Umbilical cord (tissue), 2 donors: ENCODE measurements at places on chromosomes 2 and 18.

DNA sequence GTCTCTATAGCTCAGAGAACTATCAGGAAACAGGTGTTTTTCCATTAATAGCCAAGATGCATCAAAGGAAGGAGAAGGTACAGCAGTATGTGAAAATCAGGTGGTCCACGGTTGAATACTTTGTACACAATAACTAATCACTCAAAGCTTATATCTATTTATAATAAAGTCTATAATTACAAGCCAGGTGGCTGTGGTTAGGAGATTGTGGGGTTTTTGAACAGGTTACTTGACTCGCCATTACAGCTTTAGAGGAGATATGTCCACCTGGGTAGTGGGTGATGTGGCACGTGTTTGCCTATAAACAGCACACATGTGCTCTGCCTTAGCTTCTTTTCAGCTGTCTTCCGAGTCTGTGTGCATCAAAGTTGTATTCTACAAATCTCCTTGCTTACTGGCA is 892.2 kb upstream of the ZEB2 start:
- no peak for DNase-seq

DNA sequence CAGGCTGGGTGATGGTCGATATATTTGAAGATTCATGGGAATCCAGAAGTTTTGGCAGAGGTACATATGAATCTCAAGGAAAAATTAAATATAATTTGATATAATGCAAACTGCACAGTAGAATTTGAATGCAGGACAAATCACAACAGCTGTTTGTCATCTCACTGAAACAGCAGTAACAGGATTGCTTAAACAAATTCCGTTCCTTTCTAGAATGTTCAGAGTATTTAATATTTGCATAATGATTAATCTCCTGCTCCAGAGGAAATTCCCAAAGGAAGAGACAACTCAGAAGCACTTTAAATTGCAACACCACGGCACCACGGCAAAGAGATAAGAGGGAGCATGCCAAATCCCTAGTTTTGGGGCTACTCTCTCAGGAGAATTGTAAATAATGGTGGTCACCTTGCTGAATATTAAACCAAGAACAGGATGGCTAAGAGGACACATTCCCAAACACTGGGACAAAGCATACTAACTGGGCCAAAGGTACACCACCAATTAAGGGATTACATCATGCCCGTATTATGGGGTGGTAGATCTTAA is 67.8 kb upstream of the MAP4K3 start:
- DNase-seq = no peak

DNA sequence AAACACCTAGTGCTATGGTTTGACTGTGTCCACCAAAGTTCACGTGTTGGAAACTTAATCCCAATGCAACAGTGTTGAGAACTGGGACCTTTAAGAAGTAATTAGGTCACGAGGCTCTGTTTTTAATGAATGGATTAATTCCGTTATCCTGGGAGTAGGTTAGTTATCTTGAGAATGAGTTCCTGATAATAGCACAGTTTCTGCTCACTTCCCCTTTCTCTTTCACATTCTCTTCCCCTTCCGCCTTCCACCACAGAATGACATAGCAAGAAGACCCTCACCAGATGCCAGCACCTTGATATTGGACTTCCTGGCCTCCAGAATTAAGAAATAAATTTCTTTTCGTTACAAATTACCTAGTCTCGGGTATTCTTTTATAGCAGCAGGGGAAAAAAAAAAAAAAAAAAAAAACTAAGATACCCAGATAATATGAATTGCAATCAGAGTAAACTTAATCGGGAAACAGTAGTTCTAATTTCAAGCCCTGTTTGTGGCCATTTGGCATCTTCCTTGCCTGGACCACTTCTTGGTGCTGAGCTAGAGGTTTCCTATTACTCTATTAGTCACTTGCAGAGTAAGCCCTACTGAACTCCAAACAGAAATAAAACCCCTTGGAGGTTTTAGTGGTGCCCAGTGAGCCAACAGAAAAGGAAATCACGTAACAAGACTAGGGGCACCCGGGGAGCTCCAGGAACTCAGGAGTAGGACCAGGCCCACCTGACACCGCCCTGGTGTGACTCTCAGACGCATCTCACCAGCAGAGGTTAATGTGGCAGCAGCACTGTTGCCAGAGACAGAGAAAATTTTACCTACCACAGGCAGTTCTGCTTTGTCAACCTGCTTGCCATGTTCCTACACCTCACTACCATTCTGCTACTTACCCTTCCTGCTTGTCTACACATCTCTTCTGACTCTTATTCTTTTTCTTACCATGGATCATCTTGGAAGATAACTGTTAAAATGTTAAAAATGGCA is 147.6 kb upstream of the CAB39 start:
- DNase-seq = no peak

DNA sequence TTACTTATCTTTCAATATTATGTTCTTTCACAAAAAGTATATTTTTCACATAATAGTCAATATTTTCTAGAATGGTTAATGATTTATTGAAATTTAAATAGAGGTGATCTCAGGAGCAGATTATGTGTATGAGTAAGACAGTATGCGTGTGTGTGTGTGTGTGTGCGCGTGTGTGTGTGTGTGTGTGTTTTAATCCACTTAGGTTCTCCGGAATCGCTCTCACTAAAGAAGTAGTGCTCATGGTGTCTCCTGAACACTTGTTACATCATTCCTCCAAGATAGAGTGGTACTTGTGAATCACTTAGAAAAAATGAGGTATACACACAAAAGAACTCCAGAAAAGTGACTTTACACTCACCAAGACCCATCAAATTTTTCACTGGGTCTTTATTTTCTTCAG is 91.0 kb upstream of the KCNH7 start:
- DNase-seq = no peak

GRCh38 chr2:68086166-68086565 is 23.4 kb upstream of the C1D start:
- no peak for DNase-seq

- DNase-seq = no peak
These were observed 13.4 kb downstream of the NEDD4L start for GRCh38 chr18:58057291-58057965.

DNA sequence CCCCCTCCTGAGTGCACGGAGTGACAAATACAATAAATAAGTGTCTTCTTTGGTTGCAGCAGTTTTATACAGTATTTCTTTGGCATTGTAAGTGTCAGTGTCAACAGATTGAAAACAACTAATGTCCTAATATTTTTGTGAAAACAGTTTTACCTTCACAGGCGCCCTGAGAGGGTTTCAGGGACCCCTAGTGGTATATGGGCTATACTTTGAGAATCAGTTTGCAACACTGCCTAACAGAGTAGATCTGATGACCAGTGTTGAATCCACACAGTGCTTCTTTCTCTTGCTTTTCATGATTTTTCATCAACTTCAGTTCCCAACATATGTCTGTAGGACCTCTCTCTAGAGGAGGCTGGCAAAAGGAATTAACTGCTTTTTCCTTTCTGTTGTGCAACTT is 162.2 kb downstream of the PRPF40A start:
- DNase-seq = no peak
